ENCODE measurements at places on chromosomes 7 and 10.

GRCh38 chr10:124543146-124543545 lies 81.5 kb downstream of the LHPP start:
- DNase-seq: no peak

DNA sequence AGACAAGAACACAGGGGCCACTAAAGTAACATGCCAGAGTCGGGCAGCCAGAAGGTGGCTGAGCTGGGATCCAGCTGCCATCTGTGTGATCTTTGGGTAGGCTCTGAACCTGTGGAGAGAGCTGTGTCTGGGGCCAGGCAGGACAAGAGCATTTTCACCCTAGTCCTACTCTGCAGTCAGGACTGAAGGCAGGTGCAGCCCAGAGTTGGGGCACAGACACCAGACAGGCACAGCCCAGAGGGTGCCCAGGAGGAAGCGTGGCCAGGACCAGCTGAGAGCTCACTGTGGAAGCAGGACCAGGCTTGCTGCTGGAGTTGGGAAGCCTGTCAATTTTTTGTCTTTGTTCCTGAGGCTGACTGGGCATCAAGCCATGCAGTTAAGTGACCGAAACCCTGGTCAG lies 113.6 kb downstream of the ADCY1 start:
- DNase-seq: no peak

DNA sequence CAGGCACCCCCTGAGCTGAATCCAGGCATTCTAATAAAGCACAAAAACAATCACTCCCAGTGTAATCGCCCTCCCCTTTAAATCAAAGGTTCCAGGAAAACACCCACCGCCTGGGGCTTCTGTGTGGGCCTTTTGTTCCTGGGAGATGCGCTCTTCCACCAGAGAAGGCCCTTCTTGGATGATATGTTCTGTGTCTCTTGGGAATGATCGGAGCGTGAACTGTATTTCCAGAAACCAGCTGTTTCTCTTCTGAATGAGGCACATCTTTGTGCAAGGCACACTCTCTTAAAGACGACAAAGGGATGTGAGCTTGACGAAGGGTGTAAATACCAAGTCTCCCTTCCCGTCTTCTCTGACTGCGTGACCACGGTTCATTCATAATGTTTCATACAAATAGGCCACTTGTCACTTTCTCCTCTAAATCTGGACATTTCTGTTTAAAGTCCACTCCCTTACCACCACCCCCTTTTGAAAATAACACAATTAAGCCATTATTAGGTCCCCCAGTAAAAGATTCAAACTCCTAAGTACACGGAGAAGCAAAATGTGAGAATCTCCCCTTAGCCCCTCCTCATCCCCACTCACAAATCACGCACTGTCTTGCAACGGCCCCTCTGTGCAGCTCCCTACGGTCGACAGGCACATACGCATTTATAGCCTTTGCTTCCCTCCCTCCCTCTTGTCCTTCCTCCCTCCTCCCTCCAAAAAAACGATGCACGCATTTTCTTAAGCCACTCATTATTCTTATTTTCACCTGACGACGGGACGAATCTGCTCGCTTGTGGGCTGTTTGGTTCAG lies 45.6 kb upstream of the ENO4 start:
- no peak for DNase-seq

DNA sequence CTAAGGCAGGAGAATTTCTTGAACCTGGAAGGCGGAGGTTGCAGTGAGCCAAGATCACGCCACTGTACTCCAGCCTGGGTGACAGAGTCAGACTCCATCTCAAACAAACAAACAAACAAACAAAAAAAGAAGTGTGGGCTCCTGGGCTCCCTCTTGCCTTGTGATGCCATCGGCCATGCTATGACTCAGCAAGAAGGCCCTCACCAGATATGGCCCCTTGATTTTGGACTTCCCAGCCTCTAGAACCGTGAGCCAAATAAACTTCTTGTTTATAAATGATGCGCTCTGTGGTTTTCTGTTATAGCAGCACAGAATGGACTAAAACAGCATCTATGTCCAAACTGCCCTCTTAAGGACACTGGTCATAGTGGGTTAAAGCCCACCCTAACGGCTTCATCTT lies 29.9 kb upstream of the RHEB start:
- no peak for DNase-seq

GRCh38 chr7:47614450-47614849 lies 32.5 kb upstream of the TNS3 start:
- no peak for DNase-seq

- DNase-seq: no peak
Measured at GRCh38 chr7:48154792-48155413, 16.4 kb upstream of the ABCA13 start.

GRCh38 chr10:96374985-96375830 lies 16.4 kb upstream of the OPALIN start:
- peak; percentile 21 for DNase-seq

DNA sequence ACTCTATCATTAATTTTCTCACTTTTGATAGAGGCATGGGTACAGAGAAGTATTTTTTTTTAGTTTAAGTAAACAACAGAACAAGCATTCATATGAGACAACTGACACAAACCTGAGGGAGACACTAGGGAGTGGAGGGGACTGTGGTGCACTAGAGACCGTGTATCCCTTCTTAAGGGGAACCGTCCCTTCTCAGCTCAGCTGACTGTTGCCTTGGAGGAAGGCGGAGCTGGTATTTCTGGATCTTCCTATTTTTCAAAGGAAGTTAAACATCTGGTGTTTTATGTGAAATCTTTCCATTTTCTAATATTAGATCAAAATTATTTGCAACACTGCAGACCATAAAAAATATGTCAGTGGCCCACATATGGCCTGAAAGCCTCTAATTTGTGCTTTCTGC lies 113.6 kb upstream of the MACROH2A2 start:
- no peak for DNase-seq

GRCh38 chr7:40156988-40157387 lies 22.2 kb downstream of the SUGCT start:
- DNase-seq: no peak

DNA sequence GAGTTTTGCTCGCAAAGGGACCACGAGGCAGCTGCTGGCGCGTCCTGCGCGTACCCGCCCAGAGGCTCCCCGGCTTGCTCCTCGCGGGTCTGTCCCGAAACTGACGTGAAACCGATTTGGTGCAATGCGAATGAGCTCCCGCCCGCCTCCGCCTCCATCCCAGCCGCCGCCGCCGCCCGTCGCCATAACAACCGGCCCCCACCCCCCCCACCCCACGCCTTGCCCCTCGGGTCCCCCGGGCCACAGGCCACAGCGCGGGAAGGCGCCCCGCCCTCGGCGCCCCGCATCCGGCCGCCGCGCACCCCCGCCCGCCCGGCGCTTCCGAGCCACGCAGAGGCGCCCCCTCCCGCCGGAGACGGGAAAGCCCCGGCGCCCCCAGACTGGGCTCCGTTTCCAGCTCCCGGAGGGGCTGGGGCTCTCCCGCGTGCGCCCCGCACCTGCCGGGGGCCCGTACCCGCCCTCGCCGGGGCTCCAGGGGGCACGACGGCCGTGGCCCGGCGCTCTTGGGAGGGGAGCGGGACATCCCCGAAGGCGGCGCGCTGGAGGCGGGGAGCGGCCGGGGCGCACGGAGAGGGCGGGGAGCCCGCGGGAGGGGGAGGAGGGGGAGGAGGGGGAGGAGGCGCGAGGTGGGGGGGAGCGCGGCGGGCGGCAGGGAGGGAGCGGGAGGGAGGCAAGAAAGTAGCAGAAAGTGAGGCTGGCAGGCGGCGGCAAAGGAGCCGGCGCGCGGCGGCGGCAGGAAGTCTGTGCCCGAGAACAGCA lies at the start of gene CAMK1D:
Gene CAMK1D, plus strand, starts transcription at position 678 of the 759 bp plus-strand sequence.
- DNase-seq: peak; percentile 66

GRCh38 chr10:25573316-25573715 lies 360.7 kb upstream of the MYO3A start:
- DNase-seq: no peak

DNA sequence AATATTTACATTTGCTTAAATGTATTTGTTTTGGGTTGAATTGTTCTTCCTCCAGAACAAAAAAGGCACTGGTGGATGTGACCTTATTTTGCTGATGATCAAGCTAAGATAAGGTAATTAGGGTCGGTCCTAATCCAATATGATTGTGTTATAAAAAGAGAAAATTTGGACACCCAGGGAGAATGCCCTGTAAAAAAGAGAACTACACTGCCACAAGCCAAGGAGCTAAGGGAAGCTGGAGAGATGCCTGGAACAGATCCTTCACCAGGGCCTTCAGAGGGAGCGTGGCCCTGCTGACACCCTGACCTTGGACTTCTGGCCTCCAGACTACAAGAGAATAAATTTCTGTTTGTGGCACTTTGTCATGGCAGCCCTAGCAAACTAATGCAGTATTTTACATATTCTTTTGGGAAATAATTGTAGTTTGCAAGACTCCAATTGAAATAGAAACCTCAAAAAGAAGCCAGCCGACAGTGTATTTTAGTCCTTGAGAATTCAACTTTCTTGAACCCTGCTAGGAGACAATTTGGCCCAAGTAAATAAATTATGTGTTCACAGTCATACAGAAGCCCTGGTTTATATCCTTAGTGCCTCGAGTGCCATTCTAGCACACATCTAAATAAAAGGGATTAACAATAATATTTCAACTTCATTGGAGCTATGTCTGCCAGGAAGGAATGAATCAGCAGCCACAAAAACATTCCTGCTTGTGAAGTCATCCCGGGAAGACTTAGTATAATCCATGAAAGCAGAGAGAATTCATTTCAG lies 164.6 kb downstream of the PKD1L1 start:
- no peak for DNase-seq

- DNase-seq: no peak
Measured at GRCh38 chr10:95756041-95756761, at the start of gene ENTPD1. Gene ENTPD1, plus strand, starts transcription at chr10:95756163. Its CDS starts 77 bp downstream, at chr10:95756240.

- no peak for DNase-seq
Measured at GRCh38 chr10:15200626-15201025, 32.1 kb upstream of the NMT2 start.

DNA sequence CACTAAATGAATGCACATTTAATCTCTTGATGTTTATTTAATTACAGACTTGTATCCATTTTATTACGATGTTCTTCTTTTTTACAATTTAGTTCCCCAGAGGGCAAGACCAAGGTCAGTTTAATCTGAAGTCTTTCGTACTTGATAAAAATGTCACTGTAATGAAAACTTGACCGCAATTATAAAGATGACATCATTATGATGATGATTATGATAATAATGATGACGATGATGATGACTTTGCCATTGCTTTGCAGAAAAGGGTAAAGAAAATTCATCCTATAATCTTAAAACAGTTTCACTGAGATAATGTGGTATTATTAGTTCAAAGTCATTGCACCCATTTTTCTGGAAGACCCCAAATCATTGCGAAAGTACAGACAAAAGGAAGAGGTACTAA lies 290.1 kb downstream of the NEBL start:
- no peak for DNase-seq

- DNase-seq: no peak
Measured at GRCh38 chr7:25392588-25393338, 164.5 kb upstream of the NPVF start.

GRCh38 chr7:22127835-22128527 lies 182.3 kb upstream of the CDCA7L start:
- DNase-seq: no peak

DNA sequence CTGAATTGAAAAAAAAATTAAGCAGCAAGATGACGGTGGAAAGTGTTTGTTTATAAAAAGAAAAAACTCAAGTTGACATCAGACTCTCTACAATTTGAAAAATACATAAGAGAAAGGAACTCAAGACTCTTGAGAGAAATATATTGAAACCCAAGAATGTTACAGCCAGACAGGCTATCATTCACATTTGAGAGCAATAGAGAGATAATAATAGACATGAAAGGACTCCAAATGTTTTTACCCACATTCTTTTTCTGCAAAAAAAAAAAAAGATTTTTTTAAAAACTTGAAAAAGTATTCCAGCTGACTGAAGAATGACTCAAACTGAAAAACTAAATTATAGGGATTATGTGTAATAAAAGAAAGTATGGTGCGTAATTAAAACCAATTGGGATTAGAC lies 532.4 kb downstream of the INHBA start:
- DNase-seq: no peak

- no peak for DNase-seq
Measured at GRCh38 chr10:116538456-116538855, 7.3 kb upstream of the PNLIP start.

DNA sequence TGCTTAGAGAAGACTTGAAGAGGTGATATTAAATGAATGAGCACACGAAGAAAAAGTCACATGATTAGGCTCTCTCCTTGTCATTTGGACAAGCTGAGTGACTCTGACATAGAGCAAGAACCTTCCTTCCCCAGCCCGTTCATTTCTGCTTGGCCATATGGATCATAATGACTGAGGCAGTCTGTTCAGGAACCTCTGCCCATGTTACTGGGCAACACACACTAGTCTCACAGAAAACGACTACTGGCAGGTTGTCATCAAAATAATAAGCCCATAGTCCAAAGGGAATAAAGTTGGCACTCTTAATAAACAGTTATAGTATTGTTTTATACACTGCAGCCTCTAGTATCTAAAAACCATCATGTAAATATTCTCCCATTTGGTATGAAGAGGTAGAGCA lies 635.0 kb downstream of the REEP3 start:
- DNase-seq: no peak

DNA sequence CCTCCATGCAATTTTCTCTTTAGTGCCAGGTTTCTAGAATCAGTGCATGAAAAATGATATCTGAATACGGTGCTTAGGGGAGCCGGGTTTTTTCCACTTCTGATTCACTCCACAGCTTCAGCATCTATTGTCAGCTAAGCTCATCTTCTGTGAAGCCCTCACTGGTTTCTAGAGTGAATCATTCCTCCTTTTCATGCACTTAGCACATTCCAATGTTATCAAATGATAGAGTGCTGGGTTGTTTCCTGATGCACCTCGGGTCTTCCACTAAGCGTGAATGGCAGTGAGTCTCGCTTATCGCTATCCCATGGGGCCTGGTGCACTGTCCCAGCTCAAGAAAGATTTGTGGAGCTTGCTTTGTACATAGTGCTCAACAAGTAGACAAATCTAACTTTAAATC lies 170.9 kb upstream of the RHEB start:
- no peak for DNase-seq

DNA sequence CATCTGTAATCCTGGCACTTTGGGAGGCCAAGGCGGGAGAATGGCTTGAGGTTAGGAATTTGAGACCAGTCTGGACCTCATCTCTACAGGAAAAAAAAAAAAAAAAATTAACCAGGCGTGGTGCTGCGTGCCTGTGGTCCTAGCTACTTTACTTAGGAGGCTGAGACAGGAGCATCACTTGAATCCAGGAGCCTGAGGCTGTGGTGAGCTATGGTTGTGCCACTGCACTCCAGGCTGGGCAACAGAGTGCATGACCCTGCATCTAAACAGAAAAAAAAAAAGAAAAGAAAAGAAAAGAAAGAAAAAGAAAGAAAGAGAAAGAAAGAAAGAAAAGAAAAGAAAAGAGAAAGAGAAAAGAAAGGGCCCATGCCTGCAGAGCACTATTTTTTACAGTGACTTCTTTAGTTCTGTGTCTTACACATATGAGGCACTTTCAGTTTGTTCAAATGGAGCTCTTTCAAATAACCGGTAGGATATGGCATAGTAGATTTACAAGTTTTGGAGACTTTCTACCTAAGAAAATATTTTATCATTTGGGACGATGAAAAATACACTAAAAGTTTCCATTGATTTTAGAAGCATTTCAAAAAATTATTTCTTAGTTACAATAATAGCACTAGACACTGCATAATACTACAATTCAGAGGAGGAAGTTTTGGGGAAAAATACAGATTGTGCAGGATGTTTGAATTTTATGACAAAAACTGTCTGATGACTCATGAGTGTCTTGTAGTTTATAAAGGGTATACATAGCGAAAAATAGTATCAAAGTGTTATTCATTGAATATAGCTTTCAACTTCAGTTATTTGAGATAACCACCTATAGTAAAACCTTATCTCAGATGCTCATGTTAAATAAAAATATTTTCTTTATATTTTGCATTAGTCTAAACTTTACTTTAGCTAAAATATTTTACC lies 75.9 kb downstream of the MDFIC start:
- DNase-seq: no peak
